ENCODE measurements at places on chromosomes 6 and 20.
A peak's percentile ranks its signal among the peaks of the same experiment; 100 is the strongest.

DNA sequence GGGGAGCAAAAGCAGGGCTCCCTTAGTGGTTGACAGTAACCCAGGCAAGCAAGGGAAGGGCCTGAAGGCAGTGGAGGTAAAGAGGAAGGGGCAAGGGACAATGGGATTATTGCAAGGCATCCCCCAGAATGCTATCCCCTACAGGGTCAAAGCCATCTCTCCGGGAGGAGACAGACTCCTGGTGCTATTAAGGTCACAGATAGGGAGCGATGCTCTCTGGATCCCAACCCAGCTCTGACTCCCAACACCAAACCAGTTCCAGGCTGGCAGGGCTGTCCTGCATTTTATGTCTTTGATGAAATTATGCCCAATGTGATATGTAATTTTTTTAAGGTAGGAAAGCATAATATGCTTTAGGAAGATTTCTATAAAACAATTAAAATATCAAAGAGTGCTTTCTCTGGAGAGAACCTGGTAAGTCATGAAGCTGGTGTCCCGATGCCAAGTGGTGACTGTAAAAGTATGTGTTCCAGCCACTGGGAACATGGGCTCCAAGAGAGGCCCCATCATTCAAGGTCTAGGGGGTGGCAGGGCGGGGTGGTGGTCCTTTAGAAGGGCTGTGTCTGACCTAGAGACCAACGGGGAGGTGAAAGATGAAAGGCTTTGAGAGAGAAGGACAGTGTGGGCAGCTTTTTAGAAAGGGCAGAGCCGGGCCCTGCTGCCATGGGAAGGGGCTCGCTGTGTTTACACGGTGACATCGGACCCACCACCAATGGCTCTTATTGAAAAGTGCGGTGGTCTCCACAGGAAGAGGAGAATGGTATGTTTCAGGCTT is 276.5 kb downstream of the CDC5L start:
- DNase-seq = no peak

GRCh38 chr20:32560989-32561830 is 23.9 kb downstream of the NOL4L start:
- no peak for DNase-seq

DNA sequence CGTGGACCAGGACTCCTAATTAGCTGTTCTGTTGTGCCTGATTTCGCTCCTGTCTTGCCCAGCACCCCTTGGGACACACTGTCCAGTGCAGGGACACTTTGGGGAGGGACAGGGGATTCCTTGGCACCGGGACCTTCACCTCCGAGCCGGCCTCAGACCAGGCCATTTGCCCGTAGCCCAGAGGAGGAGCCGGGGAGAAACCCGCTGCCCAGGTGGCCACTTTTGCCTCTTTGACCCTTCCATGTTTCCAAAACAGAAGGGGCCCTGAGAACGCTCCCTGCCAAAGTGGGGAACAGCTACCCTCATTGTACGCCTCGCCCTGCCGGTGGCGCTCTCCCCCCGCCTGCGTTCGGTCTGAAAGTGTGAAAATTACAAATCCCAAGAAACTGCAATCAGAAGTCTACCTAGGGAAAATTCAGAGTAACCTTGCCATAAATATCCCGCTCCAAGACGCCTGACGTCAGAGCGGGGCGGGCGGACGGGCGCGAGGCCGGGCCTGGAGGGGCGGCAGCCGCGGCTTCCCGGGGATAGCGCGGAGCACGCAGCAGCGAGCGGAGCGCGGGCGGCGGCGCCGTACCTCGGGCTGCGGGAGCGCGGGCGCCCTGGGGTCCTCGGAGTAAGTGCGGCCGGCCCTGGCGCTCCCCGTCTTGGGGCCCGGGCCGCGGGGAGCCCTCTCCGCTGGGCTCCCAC is at the start of gene DAAM2:
TSS of gene DAAM2 (plus strand) at position 527 of the 690 bp plus-strand sequence. CDS start 63,927 bp downstream, outside the sequence.
- no peak for DNase-seq

GRCh38 chr6:7975764-7976146 is 65.2 kb upstream of the TXNDC5 start:
- DNase-seq = no peak

DNA sequence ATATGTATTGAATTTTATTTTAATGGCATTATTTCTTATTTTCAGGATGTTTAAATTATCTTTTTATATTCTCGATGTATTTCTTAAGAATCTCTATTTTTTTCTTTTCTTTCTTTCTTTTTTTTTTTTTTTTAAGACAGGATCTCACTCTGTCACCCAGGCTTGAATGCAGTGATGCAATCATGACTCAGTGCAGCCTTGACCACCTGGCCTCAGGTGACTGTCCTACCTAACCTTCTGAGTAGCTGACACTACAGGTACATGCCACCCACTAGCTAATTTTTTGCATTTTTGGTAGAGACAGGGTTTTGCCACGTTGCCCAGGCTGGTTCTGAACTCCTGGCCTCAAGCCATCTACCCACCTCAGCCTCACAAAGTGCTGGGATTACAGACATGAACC is 143.8 kb upstream of the LAMA2 start:
- DNase-seq = no peak

GRCh38 chr6:38702558-38703397 is at the start of gene GLO1:
Gene GLO1, minus strand, starts transcription at chr6:38703145. Its CDS starts 91 bp downstream, at chr6:38703054.
- peak; percentile 96 for DNase-seq

- no peak for DNase-seq
Measured at GRCh38 chr6:168313431-168314011, 6.1 kb downstream of the DACT2 start.

- peak; percentile 8 for DNase-seq
Measured at GRCh38 chr6:123802697-123803503, 765 bp upstream of the NKAIN2 start.

DNA sequence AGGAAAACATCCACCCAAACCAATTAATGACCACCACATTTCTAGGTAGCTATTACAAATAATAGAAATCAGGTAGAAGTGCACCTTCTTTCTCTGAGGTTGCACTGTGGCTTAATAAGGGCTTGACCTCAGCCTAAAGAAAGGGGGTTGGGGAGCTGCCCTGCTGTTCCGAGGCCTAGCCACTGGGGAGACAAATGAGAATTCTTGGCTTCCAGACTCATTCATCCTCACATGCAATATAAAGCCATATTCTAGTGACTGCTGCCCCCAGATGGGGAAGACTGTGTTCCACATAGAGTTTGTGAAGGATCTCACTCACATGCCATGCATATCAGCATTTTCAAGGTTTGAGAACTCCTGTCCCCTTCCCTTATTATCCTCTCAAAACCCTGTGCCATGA is 22.9 kb downstream of the SAYSD1 start:
- DNase-seq = no peak

GRCh38 chr20:37356961-37357371 is 11.0 kb downstream of the SRC start:
- no peak for DNase-seq

DNA sequence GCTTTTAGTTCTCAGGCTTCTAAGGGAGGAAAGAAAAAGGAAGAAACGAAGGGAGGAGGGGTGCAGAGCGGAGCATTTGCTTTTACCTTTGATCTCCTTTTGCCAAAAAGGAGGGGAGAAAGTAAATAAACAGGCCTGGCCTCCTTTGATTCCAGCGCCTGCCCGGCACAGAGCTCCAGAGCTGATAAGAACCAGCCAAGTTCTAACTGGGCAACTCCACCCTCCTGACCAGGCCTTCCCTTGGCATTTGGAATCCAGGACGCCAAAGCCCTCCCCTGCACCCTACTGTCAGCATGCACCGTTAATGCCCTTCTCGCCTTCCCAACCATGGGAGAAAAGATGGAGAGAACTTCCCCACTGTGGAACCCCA is 120.8 kb upstream of the PTPN1 start:
- DNase-seq = no peak

DNA sequence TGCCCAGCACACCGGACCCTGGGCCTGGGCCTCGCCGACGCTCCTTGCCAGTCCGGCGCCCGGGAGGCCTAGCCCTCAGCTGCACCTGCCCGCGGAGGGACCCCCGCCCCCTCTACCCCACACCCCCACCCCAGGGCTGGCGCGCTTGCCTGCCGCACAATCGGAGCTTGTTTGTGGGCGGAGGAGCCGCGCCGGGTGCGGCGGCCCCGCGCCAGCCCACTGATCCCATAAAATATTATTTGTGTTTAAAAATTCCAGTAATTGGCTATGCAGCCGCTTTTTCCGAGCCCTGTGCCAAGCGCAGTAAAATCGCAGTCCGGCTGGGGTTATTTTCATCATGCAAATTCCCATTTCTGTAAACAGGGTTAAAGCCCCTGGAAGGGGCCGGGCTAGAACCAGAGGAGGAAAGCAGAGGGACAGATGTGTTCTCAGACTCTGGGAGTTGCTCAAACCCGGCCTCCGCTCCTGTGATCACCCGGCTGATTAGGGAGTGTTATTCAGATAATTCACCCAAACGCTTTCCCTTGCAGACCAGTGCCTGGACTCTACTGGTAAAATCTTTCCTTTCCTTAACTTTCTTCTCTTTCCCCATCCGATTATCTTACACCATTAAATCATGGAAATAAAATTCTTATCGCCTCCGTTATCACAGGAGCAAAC is 93.1 kb downstream of the NCR2 start:
- DNase-seq = no peak

DNA sequence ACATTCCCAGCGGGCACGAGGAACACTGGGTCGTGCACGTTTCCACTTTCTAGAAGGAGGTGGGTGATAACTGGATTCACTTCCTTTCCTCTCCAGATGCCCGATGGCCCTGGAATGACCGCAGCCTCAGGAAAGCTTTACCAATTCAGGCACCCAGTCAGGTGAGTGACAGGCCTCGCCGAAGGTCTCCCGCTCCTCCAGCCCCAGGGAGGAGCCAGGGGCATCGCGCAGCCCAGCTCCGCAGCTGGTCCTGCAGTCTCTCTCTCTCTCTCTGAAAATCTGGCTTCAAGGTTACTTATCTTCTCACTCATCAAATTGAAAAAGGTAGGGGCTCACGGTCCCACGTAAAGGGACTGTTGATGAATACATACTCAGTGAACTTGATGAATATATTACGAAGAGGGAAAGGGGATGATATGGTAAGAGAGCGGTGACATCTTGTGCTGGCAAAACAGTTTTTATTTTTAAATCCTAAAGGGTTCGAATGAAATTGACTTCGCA is 891 bp downstream of the RIPPLY2 start:
- DNase-seq = no peak

Measured in CD8-positive, alpha-beta T cell (primary cell).